ENCODE measurements at places on chromosomes 1 and 21. TPM values are rescaled to one million over a fixed set of nuclear protein-coding genes. Genes with fewer than 3 reads are reported as not detected.

The ST3GAL3 gene
- 14.9 TPM for total RNA-seq

The PLPPR4 gene
- total RNA-seq: 0.47 TPM

GRCh38 chr1:183877053-183877720 lies 72.3 kb downstream of the RGL1 start:
- DNase-seq: no peak
- peaks cover 25% of the 10 kb centered on the region for H3K4me1 ChIP-seq
- no peaks in the 10 kb centered on the region for H3K27me3 ChIP-seq
- H3K36me3 ChIP-seq: no peaks in the 10 kb centered on the region

DNA sequence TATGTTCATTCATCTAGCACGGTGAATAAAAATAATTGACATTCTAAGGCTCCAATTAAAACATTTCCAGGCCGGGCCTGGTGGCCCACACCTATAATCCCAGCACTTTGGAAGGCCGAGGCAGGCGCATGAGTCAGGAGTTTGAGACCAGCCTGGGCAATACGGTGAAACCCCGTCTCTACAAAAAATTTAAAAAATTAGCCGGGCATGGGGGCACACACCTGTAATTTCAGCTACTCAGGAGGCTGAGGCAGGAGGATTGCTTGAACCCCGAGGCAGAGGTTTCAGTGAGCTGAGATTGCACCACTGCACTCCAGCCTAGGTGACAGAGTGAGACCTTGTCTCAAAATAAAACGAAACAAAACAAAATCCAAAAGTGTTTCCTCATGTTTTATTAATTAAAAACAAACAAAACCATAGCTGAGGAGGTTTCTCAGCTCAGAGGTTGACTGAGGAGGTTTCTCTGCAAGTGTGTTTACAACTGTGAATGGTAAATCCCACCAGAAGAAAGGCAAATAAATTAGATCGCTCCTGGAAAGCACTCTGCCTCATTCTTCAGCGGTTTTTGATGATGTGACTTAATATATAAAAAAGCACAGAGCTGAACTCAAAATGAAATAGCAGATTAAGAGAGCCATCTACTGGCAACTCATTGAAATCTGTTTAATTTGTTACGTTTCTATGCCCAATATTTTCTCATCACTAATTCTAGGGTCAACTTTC lies 37.7 kb upstream of the ATG4C start:
- H3K4me1 ChIP-seq: no peaks in the 10 kb centered on the region
- DNase-seq: no peak
- peaks cover 3% of the 10 kb centered on the region for H3K36me3 ChIP-seq
- H3K27me3 ChIP-seq: no peaks in the 10 kb centered on the region

- H3K36me3 ChIP-seq: no peaks in the 10 kb centered on the region
- DNase-seq: no peak
- H3K4me3 ChIP-seq: no peak overlapping the region
- no peak overlapping the region for H3K27ac ChIP-seq
Measured at GRCh38 chr1:47927165-47927564, 70.0 kb downstream of the TRABD2B start.

GRCh38 chr1:119724611-119725218 lies 13.0 kb downstream of the PHGDH start:
- no peak for DNase-seq
- H3K4me1 ChIP-seq: peaks cover 48% of the 10 kb centered on the region
- no peak overlapping the region for H3K4me3 ChIP-seq
- peaks cover 70% of the 10 kb centered on the region for H3K36me3 ChIP-seq

DNA sequence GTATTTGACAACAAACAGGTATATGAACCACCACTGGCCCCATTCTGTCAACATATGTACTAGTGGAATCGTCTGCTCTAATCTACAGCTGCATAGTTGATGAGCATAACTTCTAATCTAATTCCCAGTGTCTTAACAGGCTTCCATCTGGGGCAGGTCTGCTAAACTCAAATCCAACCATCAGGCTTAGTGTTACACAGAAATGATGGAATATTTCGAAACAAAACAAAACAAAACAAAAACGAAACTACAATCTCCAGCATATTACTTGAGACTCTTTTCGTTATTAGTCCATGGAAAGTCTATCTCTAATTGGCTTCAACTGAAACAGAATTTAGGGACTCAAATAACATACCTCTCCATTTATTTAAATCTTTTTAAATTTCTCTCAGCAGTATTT lies 37.6 kb downstream of the DIPK1A start:
- H3K36me3 ChIP-seq: peaks cover 1% of the 10 kb centered on the region
- no peak for DNase-seq
- no peak overlapping the region for H3K4me3 ChIP-seq
- no peaks in the 10 kb centered on the region for H3K4me1 ChIP-seq
- H3K27ac ChIP-seq: no peak overlapping the region
- no peaks in the 10 kb centered on the region for H3K27me3 ChIP-seq

DNA sequence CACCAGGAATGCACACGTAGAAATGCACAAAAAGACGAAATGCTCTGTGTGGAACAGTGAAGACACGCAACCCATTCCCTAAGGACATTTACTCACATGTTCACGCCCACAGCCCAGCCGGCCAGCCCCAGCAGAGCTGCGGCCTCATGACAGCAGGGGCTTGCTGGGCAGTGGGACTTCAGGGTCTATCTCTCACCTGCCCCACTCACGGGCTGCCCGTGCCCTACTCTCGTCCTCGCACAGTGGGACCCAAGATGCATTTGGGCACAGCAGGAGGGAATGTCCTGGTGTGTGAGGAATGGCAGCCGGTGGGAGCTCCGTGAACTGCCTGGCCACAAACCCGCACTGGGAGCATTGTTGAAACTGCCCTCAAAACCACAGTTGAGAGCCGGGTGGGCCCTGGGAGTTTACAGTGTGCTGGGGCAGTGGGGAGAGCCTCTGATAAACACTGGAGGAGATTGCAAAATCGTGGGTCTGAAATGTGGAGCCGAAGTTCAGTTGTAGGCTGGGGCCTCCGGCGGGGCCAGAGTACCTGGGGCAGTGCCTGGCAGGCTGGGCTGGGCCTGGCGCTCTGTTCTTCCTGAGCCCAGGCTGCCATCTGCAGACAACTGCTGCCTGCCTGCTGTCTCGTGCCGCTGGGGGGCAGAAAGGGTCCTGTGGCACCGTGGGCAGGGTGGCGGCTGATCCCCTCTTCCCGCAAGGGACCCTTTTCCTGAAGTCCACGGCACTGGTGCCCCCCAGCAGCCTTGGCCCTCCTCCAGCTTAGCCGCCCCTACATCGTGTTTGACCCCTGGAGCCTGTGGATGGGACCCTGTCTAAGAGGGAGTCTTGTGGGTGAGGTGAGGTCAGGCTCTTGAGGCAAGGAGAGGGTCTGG lies 20.7 kb upstream of the POFUT2 start:
- H3K4me3 ChIP-seq: no peak overlapping the region
- H3K27me3 ChIP-seq: no peaks in the 10 kb centered on the region
- peaks cover 19% of the 10 kb centered on the region for H3K4me1 ChIP-seq
- no peak overlapping the region for H3K27ac ChIP-seq
- peaks cover 2% of the 10 kb centered on the region for H3K36me3 ChIP-seq

DNA sequence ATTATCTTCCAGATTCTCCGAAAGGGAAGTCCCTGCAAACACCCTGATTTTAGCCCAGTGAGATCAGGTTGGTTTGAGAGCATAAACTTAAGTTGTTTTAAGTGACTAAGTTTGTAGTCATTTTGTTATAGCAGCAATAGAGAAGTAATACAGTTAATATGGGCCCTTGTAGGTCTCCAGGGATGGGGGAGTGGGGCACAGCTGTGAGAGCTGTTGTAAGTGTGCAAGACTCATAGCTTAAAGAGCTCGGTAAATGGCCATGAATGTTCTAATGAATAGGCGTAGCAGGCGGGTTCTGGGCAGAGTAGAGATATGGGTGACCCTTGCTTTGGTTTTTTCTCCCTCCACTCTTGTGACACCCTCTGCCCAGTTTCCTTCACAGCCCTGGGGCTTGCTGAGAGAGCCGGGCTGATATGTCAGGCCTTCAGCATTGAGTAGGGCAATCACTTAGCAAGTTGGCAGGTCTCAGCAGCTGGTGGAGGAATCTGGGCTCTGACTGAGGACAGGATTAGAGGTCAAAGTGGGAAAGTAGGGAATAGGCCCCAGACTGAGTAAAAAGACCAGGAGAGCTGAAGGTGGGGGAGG lies 16.0 kb upstream of the ID3 start:
- peak overlapping the region; percentile 49 for H3K27ac ChIP-seq
- no peak for DNase-seq
- H3K4me1 ChIP-seq: peaks cover 30% of the 10 kb centered on the region

Data from progenitor cell of endocrine pancreas (in vitro differentiated cells).